ENCODE measurements at places on chromosomes 2 and 18.

DNA sequence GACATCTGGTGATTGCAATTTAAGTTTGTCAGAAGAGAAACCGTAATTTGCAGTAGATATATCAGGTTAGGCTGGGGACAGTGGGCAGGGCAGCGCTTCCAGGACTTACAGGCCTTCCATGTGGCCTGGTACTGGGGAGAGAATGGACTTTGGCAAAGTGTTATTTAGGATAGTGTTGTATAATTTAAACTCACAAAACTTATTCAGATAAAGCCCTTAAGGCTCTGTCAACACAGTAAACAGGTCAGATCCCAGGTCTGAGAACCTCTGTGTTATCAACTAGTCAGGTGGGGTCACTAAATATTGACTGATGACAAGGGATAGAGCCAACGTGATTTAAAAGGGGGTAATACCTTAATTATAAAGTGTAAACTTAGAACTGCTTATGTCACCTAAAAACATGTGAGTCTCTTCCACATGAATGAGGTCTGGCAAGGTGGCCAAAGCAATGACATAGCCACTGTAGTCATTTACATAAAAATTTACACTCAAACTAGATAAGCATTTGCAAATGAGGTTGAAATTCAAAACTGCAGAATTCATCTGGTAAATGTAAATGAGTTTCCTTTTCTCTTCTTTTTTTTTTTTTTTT lies 80.2 kb upstream of the DNMT3A start:
- H3K4me3 ChIP-seq = no peak overlapping the region
- H3K27ac ChIP-seq = no peak overlapping the region
- H3K36me3 ChIP-seq = peaks cover 4% of the 10 kb centered on the region
- peaks cover 3% of the 10 kb centered on the region for H3K27me3 ChIP-seq

GRCh38 chr2:200523604-200524003 lies 2.4 kb upstream of the SGO2 start:
- DNase-seq = no peak
- H3K36me3 ChIP-seq = no peaks in the 10 kb centered on the region
- no peak overlapping the region for H3K27ac ChIP-seq
- peaks cover 2% of the 10 kb centered on the region for H3K27me3 ChIP-seq
- H3K4me3 ChIP-seq = no peak overlapping the region

- H3K27me3 ChIP-seq = peaks cover 10% of the 10 kb centered on the region
- DNase-seq = no peak
- no peaks in the 10 kb centered on the region for H3K36me3 ChIP-seq
- no peak overlapping the region for H3K27ac ChIP-seq
- peak overlapping the region; percentile 52 for H3K4me3 ChIP-seq
Observed at GRCh38 chr2:95077530-95077825, 44.1 kb downstream of the MRPS5 start.

GRCh38 chr18:76437011-76437410 lies 58.0 kb downstream of the ZNF516 start:
- peaks cover 56% of the 10 kb centered on the region for H3K4me1 ChIP-seq
- peaks cover 35% of the 10 kb centered on the region for H3K36me3 ChIP-seq
- no peak for DNase-seq
- no peak overlapping the region for H3K4me3 ChIP-seq

GRCh38 chr2:158495175-158495574 lies 38.4 kb downstream of the PKP4 start:
- no peak overlapping the region for H3K27ac ChIP-seq
- DNase-seq = no peak
- no peaks in the 10 kb centered on the region for H3K27me3 ChIP-seq
- no peaks in the 10 kb centered on the region for H3K36me3 ChIP-seq
- peaks cover 35% of the 10 kb centered on the region for H3K4me1 ChIP-seq

DNA sequence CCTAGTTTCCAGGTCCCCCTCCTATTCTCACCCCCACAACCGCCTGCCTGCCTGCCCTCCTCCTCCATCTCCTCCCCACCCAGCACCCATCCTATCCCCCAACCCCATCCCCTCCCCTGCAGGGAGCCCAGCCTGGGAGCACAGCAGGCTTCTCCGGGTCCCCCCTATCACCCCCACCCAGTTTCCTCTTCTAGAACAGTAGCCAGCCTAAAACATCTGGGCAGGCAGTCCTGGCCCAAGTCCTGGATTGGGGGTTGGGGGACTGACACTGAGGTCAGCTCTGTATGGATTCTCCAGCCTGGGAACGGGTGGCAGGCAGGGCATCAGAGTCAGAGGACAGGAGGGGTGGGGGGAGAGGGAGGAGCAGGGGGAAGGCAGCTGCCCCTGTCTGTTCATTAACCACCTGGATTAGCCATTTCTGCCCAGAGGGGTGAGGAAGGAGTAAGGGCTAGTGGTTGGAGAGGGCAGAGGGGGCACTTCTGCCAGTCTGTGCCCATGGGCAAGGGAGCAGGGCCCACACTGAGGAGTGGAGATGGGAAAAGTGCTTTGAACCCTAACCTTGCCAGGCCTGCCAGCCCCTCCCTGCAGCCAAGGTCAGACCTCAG lies 60.0 kb downstream of the TNS1 start:
- H3K4me1 ChIP-seq = peaks cover 18% of the 10 kb centered on the region
- no peaks in the 10 kb centered on the region for H3K36me3 ChIP-seq
- H3K27ac ChIP-seq = no peak overlapping the region
- H3K27me3 ChIP-seq = peaks cover 6% of the 10 kb centered on the region
- no peak overlapping the region for H3K4me3 ChIP-seq
- DNase-seq = no peak

DNA sequence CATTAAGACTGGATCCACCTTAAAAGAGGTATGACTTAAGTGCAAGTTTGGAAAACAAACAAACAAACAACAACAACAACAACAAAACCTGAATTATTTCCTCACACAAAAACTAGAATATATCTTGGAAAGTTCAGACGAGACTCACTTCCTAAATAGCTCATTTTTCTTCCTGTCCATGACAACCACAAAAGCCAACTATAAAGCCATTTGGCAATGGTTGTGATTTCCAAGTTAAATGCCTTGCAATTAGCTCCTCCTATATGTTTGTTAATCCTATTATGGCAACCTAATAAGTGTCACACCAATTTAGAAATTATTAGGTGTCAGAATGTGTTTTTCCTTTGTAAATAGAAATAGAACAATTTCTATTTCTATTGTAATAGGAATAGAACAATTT lies 91.6 kb upstream of the ARL5A start:
- no peak overlapping the region for H3K4me3 ChIP-seq
- no peaks in the 10 kb centered on the region for H3K36me3 ChIP-seq
- H3K4me1 ChIP-seq = no peaks in the 10 kb centered on the region
- H3K27ac ChIP-seq = no peak overlapping the region

DNA sequence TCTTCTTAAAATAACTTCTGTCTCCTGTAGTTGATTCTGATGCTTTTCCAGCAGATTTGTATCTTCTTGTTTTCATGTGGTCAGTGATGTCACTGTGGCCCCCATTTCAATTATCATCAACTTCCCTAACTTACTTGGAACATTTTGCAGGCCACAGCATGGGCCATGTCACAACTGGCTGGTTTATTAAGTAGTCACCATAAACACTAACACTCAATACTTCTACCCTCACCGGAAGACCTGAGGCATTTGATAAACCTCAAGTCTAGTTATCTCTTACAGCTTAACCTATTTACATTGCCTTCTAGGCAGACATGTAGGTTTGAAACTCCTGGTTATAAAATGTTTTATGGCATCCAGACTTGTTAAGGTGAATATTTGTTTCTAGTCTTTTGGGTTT lies 37.4 kb upstream of the PROKR1 start:
- H3K27ac ChIP-seq = no peak overlapping the region
- no peaks in the 10 kb centered on the region for H3K27me3 ChIP-seq
- DNase-seq = no peak
- peaks cover 4% of the 10 kb centered on the region for H3K36me3 ChIP-seq
- H3K4me3 ChIP-seq = no peak overlapping the region

- H3K4me3 ChIP-seq = no peak overlapping the region
- peaks cover 4% of the 10 kb centered on the region for H3K36me3 ChIP-seq
- H3K27me3 ChIP-seq = peaks cover 3% of the 10 kb centered on the region
- DNase-seq = no peak
- peak overlapping the region; percentile 49 for H3K27ac ChIP-seq
Observed at GRCh38 chr18:62876828-62877227, 161.5 kb downstream of the PHLPP1 start.

GRCh38 chr2:47058003-47058931 lies 96.8 kb downstream of the STPG4 start:
- peaks cover 18% of the 10 kb centered on the region for H3K4me1 ChIP-seq
- H3K4me3 ChIP-seq = no peak overlapping the region
- H3K27me3 ChIP-seq = peaks cover 13% of the 10 kb centered on the region
- DNase-seq = no peak
- no peaks in the 10 kb centered on the region for H3K36me3 ChIP-seq

DNA sequence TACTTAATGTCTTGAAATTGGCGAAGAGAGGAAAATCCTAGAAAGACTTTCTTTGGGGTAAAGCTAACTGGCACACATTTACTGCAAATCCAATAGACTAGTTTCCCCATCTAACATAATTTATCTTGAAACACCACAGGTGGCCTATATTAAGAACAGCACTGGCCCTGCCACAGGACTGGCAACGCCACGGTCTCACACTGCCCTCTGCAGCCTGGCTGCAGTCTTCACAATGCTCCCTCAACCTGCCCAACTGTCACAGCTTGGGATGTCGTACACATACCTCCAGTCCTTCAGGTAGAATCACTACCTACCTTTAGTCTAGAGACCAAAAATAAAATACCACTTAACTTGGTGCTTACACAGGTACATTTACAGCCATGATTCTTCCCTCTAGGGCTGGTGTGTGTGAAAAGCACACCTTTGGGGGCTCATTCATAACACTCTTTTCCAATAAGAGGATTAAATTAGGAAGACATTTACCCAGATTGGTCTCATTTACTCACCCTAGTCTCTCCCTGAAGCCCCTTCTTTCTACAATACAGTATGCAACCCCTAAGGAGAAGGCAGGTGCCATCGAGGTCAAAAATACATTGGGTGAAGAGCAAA lies 222.2 kb downstream of the C1D start:
- no peaks in the 10 kb centered on the region for H3K36me3 ChIP-seq
- no peak overlapping the region for H3K27ac ChIP-seq
- H3K27me3 ChIP-seq = peaks cover 1% of the 10 kb centered on the region
- no peak overlapping the region for H3K4me3 ChIP-seq
- no peaks in the 10 kb centered on the region for H3K4me1 ChIP-seq

GRCh38 chr2:161029321-161029720 lies 130.9 kb upstream of the TANK start:
- H3K36me3 ChIP-seq = no peaks in the 10 kb centered on the region
- DNase-seq = no peak
- peaks cover 1% of the 10 kb centered on the region for H3K27me3 ChIP-seq
- no peaks in the 10 kb centered on the region for H3K4me1 ChIP-seq

DNA sequence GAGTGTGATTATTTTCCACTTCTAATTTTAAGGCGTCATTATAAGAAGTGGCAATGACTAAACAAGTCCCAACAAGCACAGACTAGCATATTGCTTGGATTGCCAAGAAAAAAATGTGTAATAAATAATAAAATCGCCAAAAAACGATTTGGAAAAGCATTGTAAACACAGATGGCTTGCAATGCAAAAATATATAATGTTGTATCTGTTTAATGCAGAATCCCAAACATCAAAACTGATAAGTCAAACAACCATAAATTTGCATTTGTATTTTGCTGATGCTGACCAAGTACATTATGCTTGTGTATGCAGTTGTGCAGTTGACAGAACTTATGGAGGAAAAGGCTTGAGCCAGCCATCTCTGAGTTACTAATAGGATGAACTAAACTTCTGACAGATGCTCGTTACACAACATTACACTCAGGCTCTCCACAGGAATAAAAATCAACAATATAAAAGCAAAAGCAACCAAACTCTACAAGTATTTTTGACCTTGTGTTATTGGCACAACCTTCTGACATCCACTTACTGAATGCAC lies 68.1 kb downstream of the DNER start:
- no peak overlapping the region for H3K27ac ChIP-seq
- no peaks in the 10 kb centered on the region for H3K27me3 ChIP-seq
- no peak for DNase-seq
- H3K4me1 ChIP-seq = no peaks in the 10 kb centered on the region
- no peak overlapping the region for H3K4me3 ChIP-seq
- H3K36me3 ChIP-seq = no peaks in the 10 kb centered on the region

DNA sequence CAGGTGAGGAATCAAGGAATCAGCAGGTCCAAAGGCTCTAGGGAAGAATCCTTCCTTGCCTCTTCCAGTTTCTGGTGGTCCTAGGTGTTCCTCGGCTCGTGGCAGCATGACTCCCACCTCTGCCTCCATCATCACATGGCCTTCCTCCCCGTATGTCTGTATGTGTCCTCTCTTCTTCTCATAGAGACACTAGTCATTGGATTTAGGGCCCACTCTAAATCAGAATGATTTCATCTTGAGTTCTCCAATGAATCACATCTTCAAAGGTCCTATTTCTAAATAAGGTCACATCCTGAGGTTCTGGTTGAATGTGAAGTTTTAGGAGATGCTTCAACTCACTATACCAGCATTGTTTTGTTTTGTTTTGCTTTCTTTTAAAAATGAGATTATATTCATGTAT lies 11.1 kb upstream of the AGFG1 start:
- H3K4me3 ChIP-seq = no peak overlapping the region
- peaks cover 3% of the 10 kb centered on the region for H3K4me1 ChIP-seq
- DNase-seq = no peak
- H3K27me3 ChIP-seq = peaks cover 1% of the 10 kb centered on the region

GRCh38 chr2:61995065-61995464 lies 89.6 kb downstream of the COMMD1 start:
- H3K27me3 ChIP-seq = no peaks in the 10 kb centered on the region
- no peak overlapping the region for H3K27ac ChIP-seq
- no peak overlapping the region for H3K4me3 ChIP-seq
- no peaks in the 10 kb centered on the region for H3K36me3 ChIP-seq
- peaks cover 24% of the 10 kb centered on the region for H3K4me1 ChIP-seq

DNA sequence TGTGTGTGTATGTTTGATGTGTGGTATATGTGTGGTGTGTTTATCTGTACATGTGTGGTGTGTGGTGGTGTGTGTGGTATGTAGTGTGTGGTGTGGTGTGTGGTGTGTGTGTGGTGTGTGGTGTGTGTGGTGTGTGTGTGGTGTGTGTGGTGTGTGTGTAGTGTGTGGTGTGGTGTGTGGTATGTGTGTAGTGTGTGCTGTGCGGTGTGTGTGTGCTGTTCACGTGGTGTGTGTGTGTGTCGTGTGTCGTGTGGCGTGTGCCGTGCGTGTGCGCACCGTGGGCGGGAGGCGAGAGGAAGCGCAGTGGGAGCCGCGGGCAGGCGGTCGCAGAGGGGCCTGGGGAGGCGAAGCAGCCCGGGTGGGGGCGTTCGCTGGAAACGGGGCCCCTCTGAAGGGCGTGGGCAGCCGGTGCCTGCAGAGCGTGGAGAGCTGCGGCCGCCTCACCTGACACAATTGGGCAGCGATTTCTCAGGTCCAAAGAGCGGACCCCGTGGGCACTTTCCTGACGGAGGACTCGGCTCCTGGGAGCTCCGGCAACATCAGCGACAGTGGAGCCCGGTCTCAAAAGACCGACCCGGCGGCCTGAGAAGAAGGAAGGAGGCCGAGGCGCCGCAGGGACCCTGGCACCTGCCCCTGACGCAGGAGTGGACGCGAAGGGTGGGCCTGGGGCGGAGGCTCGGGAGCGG lies 741.1 kb upstream of the SALL3 start:
- H3K4me1 ChIP-seq = no peaks in the 10 kb centered on the region
- DNase-seq = no peak
- peaks cover 8% of the 10 kb centered on the region for H3K27me3 ChIP-seq

Measured in endothelial cell (in vitro differentiated cells).